ENCODE measurements at places on chromosomes 6 and 20.
A peak's percentile ranks its signal among the peaks of the same experiment; 100 is the strongest.

GRCh38 chr6:121887724-121888123 is 452.3 kb downstream of the GJA1 start:
- DNase-seq = no peak

DNA sequence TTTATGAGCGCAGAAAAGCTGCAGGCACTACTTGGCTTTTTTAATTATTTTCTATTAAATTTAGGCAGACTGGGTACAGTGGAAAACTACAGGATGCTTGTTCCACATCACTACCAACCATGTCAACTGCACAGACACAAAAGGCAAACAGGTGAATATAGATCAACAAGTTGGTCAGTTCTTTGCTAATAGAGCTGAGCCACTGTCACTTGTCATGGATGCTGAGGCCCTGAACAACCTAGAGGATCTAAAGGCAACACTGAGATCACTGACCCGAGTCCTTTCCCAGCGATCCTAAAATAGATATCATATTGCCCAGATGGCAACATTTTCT is 34.5 kb upstream of the FAM83C start:
- no peak for DNase-seq

- peak; percentile 57 for DNase-seq
Observed at GRCh38 chr6:145044641-145045246, 690.6 kb downstream of the EPM2A start.

DNA sequence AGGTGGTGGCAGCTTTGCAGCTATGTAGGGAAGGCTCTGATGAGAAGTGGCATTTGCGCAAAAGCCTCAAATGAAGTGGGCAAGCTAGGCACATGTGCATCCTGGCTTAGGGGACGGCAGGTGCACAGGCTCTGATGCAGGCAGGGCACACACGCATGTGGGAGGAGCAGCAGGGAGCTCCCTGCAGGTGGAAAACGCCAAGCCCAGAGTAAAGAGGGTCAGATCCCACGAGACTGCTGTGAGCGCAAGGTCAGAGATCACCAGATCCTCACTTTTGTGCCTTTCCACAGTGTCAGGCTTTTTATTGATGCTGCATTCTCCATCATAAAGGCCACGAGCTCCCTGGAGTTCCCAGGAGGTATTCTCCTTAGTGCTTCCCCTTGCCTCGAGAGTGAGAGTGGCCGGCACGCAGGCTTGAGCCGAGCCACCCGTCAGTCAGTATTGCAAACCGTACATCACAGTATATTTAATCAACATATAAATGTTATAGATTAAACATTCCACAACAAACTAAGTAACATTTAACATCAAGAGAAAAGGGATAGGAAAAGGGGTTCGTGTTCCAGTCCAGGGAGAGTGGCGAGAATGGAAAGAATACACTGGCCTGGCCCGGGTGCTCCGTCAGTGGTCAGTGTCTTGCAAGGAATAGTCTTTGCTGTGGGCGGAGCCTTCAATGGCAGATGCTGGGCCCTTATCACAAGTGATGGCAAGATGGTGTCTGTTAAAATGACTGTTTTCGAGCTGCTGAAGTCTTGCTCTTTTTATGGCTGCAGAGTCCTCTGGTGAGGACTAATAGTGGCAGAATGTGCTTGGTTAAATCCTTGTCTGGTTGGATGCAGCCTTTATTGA is 109.4 kb downstream of the SYNDIG1 start:
- no peak for DNase-seq

- no peak for DNase-seq
Observed at GRCh38 chr6:3987053-3987452, 91.9 kb downstream of the FAM217A start.
